ENCODE measurements at places on chromosomes 6 and 20.

DNA sequence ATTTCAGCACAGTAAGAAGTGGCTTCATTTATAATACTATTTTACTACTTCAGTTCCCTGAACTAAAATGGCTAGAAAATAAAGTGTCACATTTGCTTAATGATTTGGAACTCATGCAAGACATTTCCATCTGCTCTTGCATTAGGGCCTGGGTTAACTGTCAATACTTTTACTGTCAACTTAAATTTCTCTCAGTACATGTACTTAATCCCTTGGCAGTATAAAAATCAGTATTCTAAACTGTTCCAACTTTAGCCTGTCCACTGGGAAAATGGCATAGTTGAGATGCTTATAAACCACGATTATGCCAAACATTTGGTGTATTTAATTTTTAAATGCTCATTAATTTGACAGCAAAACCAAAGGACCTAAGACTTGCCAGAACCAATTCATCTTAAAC is 154.5 kb downstream of the ASCC3 start:
- no peak for DNase-seq

GRCh38 chr20:25626779-25627178 is 3.0 kb upstream of the NANP start:
- DNase-seq = no peak

GRCh38 chr20:58903614-58904013 is 51.1 kb downstream of the GNAS start:
- no peak for DNase-seq

DNA sequence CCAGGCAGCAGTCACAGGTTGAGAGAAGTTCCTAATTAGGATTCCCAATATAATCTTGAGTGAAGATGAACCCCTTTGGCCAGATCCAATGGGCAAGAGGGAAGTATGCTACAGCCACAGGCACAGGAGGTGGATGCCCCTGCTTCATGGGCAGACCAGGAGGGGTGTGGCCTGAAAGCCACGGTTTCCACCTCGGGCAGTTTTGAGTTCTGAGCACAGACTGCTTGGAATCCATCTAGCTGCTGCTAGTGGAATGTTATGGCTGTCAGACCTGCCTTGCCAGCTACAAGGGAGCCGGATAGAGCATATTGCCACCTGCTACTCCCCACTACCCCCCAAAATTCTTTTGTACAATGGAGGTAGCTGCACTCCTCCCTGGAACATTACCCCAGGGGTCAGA is 672.9 kb downstream of the HACE1 start:
- DNase-seq = no peak

DNA sequence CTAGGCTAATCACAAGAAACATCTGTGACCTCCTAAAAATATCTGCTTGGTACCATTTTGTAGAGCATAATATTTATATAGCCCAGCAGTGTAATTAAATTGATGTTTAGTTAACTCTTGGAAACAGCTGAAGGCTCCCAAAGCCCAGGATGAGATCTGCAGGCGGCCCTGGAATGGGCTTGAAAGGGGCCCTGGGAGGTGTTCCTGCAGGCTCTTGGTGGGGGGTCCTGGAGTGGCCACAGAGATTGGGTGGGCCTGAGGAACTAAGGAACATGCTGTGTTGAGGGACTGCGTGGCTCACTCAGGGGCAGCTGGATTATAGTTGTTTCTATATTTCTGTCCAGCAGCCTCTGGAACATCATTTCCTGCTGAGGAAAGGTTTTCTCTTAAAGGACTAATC is 9.2 kb downstream of the SCP2D1 start:
- DNase-seq = no peak

DNA sequence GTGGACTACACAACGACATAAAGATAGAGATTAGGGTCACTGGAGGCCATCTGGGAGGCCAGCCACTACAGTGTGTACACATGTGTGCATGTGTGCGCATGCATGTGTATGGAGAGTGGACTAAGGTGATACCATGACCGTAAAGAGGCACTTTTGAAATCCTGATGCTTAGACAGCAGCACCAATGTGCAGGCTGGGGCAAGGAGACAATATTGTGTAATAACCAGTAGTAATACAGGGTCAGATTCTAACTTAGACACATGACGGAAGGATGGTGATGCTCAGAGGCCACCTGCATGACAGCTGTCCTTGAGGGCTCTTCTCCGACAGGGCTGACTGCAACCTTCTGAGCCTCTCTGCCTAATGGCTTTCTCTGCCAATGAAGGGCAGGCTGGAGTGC is 25.5 kb downstream of the CST9L start:
- DNase-seq = no peak

DNA sequence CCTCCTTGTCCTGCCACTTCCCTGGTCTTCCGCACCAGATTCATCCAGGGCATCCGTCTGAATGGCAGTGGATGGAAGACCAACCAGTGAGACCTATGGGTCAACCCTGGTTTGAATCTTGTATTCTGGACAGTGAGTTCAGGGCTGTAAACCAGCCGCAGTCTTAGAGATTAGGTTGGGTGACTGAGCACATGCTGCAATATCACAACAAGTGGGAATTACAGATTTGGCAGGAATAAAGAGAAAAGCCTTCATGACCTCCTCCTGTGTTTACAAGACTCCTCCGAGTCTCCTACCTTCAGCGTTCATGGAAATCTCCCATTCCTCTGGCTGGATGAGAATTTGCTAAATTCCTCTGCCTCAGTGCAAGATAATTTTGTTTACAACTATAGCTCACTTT is 9.9 kb downstream of the ECI2 start:
- DNase-seq = no peak

DNA sequence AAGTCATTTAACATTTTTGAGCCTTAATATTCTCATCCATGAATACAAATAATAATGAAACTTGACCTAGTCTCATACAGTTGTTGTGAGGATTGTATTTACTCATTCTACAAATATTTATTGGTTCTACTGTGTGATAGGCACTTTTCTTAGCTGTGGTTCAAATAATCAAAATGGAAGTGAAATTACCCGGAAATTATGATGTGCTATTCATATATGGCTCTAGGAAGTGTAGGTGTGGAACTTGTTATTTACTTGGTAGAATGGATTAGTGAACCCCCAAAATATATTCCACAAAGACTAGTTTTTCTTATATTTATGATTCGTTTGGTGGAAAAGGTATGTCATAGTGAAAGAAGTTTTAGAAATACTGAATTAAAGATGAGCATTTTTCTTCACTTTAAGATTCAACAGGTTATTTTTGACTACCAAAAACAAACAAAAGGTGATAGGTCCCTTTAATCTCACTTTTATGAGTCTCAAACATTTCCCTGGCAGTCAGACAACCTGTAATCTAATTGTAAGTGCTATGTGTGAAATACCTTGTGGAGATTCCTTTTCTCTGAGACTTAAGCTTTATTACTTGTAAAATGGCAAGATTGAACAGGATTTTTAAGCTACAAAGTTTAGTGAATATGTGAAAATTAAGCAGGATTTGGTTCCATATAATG is 77.8 kb downstream of the STXBP5 start:
- no peak for DNase-seq

GRCh38 chr6:151285122-151285521 is 45.4 kb downstream of the AKAP12 start:
- no peak for DNase-seq

DNA sequence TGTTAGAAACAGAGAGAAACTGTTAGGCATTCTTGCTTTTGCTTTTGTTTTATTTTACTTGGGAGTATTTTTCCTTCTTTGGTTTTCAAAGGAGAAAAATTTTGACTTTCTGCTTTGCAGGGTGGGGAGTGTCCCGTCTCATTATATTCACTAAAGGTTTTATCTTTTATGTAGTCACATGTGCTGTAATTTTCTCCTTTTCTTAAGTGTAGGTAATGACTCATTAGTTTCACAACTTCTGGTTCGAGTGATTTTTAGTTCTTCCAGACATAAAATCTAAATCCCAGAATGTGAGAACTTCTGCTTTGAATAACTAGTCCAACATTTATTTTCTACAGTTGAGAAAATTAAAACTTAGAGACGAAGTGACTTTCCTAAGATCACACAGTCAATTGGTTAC is 37.7 kb downstream of the ADGRF1 start:
- DNase-seq = no peak

DNA sequence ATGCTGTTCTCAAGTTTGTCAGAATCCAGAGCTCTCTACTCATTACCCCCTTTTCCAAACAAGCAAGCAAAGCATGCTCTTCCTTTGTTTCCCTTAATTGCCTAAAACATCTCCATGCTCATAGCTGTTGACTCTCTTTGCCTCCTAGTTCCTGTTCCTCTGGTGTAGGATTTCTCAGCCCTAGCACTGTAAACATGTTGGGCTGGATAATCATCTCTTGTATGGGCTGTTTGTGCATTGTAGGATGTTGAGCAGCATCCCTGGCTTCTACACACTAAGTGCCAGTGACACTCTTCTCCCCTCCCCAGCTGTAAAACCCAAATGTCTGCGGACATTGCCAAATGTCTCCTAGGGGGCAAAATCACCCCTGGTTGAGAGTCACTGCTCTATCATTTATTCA is 14.0 kb downstream of the PPARD start:
- no peak for DNase-seq

GRCh38 chr6:41637194-41638001 is 870 bp upstream of the MDFI start:
- DNase-seq = no peak

DNA sequence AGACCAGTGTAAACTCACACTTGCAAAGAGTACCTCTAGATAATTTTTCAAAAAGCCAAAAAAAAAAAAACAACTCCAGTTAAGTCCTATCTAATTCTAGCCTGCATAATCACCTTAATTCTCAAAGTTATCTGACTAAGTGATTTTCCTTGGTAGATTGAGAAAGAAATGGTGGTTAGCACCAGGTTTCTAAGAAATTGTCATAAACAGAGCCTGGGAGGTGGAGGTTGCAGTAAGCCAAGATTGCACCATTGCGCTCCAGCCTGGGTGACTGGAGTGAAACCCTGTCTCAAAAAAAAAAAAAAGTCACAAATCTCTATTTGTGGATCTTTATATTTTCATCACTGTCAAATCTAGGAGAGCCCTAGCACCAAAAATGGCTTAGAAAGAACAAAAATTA is 8.9 kb downstream of the FBXO5 start:
- no peak for DNase-seq

DNA sequence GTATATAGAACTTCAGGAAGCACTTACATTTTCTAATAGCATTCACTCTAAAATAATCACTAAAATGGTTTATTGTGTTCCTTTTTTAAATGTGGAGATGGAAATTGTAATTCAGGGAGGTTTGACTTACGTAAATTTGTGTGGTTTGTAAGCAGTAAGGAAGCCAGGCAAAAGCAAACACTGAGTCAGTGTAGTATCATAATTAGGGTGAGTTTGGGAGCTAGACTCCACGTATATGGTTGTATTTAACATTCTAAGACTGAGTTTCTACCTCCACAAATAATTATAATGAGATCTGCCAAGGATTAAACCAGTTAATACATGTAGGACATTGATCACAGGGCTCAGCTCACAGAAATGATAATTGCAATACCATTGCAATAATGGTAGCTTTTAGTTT is 425.5 kb downstream of the CBLN4 start:
- no peak for DNase-seq

GRCh38 chr6:152277826-152278329 is 359.3 kb downstream of the SYNE1 start:
- DNase-seq = no peak

DNA sequence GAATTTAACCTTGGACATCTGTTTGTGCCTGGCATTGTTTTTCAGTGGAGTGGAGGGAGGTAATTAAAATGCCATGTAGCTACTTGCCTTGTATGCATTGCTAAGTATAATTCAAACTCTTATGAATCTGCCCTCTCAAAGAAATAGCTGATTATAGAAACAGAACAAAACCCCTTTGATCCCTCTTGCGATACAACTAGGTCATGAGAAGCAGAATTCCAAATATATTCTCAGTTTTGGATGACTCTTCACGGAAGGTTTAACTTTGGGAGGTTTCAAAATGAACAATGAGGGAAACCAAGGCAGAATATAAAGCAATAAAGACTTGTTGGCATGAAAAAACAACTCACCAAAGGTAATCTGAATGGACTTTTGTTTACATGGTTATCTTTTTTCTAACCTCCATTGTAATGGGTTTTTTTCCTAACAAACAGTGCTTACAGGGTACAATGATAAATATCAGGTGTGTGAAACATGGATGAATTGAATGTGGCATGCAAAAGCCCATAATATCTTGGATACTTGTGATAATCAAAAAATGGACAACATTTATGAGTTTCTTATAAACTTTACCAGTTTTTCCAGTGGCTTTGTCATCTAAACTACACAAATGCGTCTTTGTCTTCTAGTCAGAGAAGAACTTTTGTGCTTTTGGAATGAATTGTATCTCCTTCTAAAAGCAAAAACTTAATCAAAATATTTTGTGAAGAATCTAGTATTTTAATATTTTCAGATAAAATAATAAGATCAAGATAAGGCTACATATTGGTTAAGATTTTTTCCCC is 15.7 kb upstream of the HEY2 start:
- DNase-seq = no peak

DNA sequence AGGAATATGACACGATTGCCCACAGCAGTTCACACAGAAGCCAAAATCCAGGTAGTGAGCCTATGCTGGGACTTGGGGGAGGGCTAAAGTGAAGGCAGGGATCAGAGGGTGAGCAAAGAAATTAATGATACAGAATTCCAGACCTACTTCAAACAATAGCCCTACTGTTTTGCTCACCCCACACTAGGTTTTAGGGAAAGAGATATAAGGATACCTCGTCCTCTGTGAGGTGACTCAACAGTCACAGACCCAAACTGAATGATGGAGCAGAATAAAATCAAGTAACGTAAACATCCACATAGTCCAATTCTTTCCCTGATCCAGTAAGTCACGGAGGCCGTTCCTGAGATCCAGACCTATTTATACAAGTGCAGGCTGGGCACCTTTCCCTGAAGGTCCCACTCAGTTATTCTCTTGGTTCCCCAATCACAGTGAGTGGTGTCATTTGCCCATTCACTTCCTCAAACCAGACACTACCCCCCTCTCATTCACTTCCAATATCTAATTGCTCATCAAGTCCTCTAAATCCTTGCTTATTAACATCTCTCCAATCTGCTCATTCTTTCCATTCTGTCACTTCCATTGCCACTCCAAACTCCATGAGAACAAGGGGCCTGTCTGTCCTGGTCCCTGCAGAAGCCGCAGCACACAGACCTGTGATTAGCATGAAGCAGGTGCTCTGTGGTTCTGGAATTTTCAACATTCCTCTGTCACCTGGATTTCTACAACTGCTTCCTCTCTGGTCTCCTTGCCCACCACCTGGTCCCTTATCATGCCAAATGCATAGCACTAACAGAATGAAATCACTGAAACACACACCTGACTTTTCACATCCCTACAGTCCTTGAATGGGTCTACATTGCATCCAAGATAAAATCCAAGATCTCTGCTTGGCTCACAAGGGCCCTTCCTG is 55.9 kb downstream of the ATXN1 start:
- DNase-seq = no peak

GRCh38 chr6:31216208-31216898 is 45.9 kb upstream of the POU5F1 start:
- DNase-seq = peak; percentile 33

Data from CD4-positive, alpha-beta T cell treated with Interleukin-15 for 1 hour (primary cell).